ENCODE measurements at places on chromosomes 13 and 19.

- DNase-seq, result no peak
Observed at GRCh38 chr19:47125669-47125938, 5.0 kb upstream of the SAE1 start.

- no peak for DNase-seq
Observed at GRCh38 chr19:49423071-49423984, at the start of gene PTH2. PTH2 (minus strand) TSS chr19:49423441; CDS start chr19:49423339, 102 bp downstream.

DNA sequence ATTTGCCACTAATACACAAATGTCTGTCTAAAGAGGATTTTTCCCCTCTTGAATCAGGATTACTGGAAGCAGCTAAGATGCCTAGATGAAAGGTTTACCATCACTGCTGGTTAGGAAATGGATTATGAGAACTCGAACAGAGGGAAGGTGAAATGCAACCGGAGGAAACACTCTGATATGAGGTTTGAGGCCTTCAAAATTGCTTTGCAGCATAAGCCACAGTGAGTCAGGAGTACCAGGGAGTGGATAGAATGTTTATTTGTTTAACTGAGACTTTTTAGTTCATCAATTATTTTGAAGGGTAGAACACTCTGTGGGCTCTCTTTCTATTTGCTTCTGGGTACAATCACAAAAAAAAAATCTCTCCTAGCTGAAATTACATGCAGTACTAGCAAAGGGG, 18.1 kb downstream of the CDADC1 start:
- DNase-seq, result no peak

DNA sequence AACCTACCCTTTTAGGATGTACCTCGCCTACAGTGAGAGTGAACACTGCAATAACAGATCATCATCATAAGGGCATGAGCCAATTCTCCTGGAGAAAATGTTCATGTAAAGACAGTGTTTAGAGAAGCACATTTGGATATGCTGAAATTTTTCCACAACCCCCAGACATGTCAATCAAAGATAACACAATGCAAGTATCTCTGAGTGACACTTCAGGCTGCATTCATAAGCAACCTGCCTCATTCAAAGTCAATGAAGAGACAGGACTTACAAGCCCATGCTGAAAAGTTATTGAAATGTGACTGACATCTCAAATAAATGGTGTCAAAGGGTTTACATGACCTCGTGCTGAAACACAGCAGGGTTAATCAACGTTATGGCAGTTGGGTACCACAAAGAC, 102.0 kb downstream of the PCDH9 start:
- no peak for DNase-seq

DNA sequence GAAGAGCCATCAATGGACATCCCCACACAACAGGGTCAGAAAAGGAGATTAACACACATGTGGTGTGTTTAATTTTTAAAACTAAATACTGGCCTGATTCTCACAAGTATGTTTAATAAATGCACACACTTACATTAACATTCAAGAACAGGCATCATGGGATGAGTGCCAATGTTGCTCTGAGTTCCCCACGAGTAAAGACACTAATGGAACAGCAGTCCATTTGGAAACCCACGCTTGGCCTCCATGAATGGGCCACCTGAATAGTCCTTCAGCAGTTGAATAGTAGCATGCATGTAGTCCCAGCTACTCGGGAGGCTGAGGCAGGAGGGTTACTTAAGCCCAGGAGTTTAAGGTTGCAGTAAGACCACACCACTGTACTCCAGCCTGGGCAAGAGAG, 195.2 kb upstream of the IPO5 start:
- no peak for DNase-seq

DNA sequence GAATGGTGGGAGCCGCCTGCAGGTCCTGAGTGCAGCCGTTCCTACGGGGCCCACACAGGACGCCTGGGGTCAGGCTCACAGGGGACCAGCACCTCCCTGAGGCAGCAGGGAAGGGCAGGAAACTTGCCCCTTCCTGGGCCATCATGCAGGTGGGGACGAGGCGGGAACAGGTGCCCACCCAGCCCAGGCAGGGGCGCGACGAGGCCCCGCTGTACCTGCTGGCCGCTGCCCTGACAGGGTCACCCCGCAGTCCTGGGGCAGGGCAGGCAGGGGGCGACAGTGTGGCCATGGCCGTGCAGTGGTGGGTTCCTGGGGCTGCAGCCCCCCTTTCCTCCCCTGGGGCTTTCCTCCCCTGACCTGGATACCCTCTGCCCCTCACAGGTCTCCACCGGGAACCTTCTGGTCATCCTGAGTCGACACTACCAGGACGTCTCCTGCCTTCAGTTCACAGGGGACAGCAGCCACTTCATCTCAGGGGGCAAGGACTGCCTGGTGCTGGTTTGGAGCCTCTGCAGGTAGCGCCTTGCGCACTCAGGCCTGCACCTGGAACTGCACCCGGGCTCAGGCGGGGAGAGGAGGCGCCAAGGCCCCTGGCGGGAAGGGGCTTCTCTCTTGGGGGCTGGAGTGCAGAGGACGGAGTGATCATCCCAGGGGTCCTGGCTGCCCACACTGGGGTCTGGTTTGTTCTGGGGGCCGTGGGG, 5.4 kb downstream of the WDR18 start:
- no peak for DNase-seq

- DNase-seq, result no peak
Observed at GRCh38 chr19:46023311-46023779, 492 bp upstream of the PGLYRP1 start.

- DNase-seq, result no peak
Observed at GRCh38 chr13:26390203-26390602, 136.3 kb downstream of the CDK8 start.

- no peak for DNase-seq
Observed at GRCh38 chr13:30173303-30173610, 134.1 kb downstream of the KATNAL1 start.

DNA sequence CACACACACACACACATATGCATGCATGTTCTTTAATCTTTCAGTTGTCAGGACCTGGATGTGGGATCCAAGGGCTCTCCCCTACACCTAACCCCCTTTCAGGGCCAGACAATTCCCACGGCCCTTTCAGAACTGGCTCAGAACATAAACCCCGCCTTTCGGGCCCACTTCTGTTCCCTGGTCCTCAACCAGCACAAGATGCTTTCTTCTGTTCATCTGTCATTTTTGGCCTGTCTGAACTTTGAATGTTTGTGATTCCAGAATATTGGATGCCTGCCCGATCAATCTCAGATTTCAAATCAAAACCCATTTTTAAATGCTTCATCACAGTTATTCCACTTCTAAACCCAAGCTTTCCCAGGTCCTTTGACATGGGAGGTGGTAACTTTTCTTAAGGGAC, 167.3 kb downstream of the USP12 start:
- no peak for DNase-seq

GRCh38 chr13:35830850-35831450, 300.2 kb downstream of the DCLK1 start:
- DNase-seq, result no peak

DNA sequence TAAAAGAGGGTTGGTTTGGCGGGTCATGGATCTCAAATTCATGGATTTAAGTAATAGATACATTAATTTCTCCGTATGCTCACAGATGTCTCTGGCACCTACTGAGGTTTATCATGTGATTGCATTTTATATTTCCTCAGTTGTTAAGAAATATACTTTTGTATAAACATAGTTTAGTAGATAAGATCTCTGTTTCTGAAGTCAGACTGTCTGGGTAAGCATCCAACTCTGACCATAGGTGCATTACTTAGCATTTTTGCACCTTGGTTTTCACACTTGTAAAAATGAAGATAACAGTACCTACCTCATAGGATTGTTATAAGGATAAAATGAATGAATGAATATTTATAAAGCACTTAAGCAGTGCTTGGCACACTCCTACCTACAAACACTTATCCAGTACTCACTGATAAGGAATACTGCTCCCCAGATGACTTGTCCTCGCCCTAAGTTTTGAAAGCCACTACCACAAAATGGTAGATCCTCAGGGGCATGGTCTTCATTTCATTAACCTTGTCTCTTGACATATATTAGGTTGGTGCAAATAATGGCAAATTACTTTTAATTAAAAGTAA, 26.5 kb downstream of the COMMD6 start:
- DNase-seq, result no peak

GRCh38 chr13:93409816-93410215, 183.2 kb downstream of the GPC6 start:
- no peak for DNase-seq

DNA sequence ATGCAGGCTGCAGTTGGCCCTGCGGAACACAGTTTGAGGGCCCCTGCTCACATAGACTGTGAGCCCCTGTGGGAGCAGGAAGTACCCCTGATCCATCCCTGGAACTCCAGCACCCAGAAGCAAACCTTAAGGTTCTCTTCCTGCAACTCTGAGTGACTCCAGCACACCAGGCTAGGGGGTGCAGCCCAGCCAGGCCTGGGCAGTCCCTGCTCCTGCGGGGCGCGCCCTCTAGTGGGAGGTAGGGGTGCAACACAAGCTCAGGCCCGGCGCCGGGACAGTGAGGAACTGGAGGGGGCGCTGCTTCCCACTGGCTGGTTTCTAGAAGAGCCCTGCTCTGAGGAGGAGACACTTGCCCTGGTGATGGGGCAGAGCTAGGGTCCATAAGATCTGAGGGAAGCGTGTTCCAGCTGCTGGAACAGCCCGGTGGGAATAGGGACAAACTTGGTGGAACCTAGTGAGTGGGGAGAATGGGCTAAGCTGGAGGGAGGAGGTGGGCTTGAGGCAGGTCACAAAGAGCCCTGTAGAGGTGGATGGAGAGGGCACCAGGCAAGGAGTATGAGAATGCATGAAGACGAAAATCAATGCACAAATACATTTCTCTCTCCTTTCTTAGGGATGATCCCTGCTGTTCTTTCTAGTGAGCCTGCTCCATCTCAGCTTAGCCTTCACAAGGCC, 5.0 kb downstream of the ZSCAN5A start:
- peak; percentile 21 for DNase-seq

DNA sequence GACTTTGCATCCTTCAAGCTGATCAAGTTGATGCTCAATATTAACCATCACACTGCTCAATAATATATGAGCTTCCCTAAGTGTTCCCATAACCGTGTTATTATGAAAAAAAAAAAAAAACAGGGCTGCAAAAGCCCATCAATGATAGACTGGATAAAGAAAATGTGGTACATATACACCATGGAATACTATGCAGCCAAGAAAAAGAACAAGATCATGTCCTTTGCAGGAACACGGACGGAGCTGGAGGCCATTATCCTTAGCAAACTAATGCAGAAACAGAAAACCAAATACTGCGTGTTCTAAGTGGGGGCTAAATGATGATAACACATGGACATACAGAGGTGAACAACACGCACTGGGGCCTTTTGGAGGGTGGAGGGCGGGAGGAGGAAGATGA, 58.3 kb downstream of the CACNA1A start:
- DNase-seq, result no peak

- no peak for DNase-seq
Observed at GRCh38 chr19:35178701-35179100, 24.2 kb downstream of the FXYD5 start.

GRCh38 chr19:18194554-18195238, 1.7 kb downstream of the MPV17L2 start:
- no peak for DNase-seq

DNA sequence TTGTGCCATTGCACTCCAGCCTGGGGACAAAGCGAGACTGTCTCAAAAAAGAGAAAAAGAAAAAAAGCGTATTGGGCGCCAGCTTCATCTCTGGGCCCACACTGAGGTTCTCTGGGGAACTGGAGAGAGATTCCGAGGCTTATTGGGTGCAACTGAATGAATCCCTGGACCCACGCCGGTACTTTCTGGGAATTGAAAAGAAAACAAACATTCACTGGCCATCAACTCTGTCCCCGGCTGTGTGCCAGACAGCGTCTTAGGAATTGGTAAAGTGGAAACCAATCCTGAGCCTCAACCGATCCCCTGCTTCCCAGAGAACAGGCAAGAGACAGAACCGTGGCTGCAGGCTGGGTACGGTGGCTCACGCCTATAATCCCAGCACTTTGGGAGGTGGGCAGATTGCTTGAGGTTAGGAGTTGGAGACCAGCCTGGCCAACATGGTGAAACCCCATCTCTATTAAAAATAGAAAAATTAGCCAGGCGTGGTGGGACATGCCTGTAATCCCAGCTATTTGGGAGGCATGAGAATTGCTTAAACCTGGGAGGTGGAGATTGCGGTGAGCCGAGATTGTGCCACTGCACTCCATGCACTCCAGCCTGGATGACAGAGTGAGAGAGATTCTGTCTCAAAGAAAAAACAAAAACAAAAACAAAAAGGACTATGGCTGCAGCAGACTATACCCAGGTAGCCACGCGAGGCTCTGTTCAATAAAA, 8.6 kb downstream of the ANO8 start:
- no peak for DNase-seq

DNA sequence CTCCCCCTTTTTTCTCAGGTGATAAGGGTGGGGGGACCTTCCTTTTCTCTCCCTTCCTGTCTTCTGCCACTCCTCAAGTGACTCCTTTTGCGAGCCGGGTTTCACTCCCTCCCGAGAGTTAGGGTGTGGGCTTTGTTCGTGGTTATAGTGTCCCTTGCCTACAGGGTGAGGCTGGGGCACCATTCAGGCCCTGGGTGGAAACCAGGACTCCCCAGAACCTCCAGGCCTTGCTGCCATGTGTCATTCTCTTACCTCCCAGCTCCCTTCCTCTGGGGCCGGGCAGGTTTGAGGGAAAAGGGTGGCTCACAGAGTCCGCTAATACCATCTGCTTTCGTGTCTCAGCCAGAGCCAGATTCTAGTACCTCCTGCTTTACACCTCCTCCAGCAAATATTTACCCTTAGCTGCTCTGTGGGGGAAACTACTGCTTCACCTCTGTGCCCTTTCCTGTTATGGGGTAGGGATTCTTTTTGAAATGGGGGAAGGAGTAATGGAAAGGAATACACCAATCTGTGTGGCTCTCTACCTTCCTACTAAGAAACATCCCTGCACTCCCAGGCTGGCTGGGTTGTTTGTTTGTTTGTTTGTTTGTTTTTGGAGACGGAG, 2.8 kb downstream of the ACTN4 start:
- no peak for DNase-seq

DNA sequence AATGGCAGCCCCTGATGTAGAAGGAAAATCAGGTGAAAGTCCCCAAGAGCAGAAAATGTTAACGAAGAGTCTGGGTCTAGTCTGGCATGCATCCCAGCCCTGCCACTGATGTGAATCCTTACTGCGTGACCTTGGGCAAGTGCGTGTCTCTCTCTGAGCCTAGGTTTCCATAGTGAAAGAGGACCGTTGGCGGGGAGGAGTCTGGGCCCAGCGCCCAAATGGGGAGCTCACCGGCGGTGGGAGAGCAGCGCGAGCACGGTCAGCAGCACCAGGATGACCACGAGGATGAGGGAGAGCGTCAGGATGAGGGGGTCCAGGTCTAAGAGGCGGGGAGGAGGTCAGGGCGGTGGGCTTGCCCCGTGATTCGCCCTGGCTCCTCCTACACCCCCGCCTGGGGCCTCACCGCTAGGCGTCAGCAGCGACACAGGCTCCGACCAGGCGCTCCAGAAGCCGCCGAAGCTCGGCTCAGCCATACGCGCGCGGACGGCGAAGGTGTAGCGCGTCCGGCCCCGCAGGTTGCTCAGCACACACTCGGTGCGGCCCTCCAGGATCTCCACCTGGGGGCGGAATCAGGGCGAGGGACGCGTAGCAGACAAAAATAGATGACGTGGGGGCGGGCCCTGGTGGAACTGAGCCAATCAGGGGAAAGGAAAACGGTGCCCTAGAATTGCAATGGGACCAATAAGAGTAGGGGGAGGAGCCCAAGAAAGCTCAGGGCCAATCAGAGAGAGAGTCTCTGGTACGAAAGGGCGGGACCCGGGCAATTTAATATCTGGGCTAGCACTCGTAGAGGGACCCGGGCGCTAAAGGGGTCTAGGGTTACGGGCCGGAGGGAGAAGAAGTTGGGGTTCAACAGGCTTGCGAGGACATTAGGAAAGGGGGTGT, 3.2 kb downstream of the EPOR start:
- peak; percentile 90 for DNase-seq

- DNase-seq, result no peak
Observed at GRCh38 chr13:32284927-32285632, 30.1 kb downstream of the ZAR1L start.

- no peak for DNase-seq
Observed at GRCh38 chr13:24133021-24133795, 27.3 kb upstream of the SPATA13 start.
